ENCODE measurements at places on chromosomes 7 and 10. TPM values are rescaled to one million over a fixed set of nuclear protein-coding genes. Genes with fewer than 3 reads are reported as not detected.

GRCh38 chr7:71801976-71802375 is 610.2 kb downstream of the CALN1 start:
- DNase-seq, result no peak

Gene DUSP5
- total RNA-seq, result 6.2 TPM

- no peak for DNase-seq
These were observed 362.5 kb upstream of the ZMIZ1 start for GRCh38 chr10:78706256-78706655.

Gene NEUROD6
- total RNA-seq, result not detected

GRCh38 chr10:77308084-77308732 is 329.4 kb downstream of the KCNMA1 start:
- no peak for DNase-seq

Gene FAM131B
- 0.73 TPM for total RNA-seq

Gene RTKN2
- not detected for total RNA-seq

Gene GOLGA7B
- 0.08 TPM for total RNA-seq

GRCh38 chr10:110269374-110270318 is 35.1 kb downstream of the SMNDC1 start:
- DNase-seq, result no peak

- DNase-seq, result peak; percentile 82
These were observed 61.4 kb upstream of the STEAP1B start for GRCh38 chr7:22561321-22561811.

DNA sequence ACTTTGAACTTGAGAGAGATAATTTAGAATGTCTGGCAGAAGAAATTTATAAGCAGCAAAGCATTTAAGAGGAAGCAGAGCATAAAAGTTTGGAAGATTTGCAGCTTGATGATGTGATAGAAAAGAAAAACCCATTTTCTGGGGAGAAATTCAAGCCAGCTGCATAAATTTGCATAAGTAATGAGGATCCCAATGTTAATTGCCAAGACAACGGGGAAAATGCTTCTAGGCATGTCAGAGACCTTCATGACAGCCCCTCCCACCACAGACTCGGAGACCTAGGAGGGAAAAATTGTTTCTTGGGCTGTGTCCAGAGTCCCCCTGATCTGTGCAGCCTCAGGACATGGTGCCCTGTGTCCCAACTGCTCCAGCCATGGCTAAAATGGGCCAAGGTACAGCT is 263.6 kb upstream of the POT1 start:
- no peak for DNase-seq

- DNase-seq, result no peak
These were observed 80.5 kb upstream of the INSYN2A start for GRCh38 chr10:127276794-127277462.

DNA sequence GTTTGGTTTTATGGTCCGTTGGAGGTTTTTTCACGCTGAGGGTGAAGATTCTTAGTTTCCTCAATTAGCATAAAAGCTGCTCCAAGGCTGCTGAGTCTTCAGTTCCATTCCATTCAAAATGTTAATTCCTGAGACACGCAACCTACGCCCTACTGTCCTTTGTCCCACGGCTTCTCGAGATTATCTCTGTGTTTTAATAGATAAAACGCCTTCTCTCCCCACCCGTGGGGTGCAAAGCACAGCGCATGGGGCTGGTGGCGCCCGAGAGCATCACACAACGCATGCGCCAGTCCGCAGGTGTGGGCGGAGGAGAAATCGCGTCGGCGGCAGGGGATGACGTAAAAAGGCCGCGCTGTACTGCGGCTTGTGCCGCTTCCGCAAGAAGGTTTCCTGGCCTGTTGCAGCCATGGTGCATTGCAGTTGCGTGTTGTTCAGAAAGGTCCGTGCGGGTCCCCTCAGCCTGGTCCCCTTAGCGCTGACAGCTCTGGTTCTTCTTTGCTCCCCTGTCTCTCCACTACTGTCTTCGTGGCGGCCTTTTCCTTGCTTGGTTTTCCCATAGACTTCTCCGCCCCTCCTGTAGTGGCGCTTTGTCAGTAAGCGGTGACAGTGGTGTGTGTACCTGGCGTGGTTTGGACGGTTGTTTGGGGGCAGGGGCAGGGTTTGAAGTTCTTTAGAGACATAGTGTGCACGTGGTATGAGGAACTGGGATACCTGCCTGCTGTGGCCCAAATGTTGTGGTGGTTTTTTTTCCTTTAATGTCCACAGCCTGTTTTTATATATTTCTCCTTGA is at the start of gene GTPBP10:
TSS of gene GTPBP10 (plus strand) at position 381 of the 790 bp plus-strand sequence. CDS start at position 407, 26 bp downstream.
- DNase-seq, result peak; percentile 95

GRCh38 chr7:75931680-75932079 is 16.7 kb downstream of the POR start:
- DNase-seq, result no peak

Gene LRRD1
- total RNA-seq, result not detected

DNA sequence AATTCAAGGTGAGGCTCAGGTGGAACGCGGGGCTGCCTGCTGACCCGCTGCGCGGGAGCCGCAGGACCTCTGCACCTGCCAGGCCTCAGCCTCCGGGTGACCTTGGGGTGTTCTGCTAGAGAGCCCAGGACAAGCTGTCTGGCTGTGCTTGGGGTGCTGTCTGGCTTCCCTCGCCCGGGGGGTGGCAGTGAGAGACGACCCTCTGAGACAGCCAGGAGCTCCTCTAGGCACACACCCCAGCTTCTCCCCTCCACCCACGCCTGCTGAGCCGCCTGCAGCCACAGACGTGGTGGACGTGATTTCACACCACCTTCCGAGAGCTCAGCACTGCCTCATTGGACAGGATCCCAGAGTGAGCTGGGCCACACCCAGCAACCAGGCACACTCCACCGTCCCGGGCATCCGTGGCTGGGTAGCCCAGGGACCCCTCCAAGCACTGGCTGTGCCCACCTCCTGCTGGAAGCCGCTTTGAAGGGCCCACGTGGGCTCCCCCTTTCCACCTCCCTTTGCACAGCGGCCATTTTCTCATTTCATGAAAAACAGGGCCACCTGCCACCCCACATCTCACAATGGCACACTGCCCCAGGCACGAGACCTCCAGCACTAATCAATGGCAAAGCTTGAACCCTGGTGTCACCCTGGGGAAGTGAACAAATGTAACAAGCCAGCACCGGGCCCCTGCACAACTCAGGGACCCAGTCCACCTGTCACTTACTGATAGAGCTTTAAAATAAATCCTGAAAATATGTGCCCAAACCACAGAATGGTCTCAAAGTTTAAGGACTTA is 35.0 kb downstream of the ZFAND2A start:
- no peak for DNase-seq

GRCh38 chr7:40656349-40656748 is 521.5 kb downstream of the SUGCT start:
- DNase-seq, result no peak

Gene FFAR4
- 0.24 TPM for total RNA-seq

GRCh38 chr7:81002421-81002820 is 83.6 kb upstream of the SEMA3C start:
- no peak for DNase-seq

Gene POM121C
- 19.4 TPM for total RNA-seq

DNA sequence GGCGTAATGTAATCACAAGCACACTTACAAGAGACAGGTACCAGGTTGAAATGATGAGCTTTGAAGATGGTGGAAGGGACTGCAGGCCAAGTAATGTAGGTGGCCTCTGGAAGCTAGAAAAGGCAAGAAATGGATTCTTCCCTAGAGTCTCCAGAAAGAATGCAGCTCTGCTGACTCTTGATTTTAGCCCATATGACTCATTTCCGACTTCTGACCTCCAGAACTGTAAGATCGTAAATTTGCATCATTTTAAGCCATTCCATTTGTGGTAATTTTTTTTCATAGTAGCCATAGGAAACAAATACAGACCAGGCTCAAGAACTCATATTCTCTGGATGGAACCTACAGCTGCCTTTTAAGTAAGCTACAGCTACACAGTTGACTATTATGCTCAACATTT is 315.5 kb downstream of the MAGI2 start:
- no peak for DNase-seq

Gene SLIT1
- 0.08 TPM for total RNA-seq

- no peak for DNase-seq
These were observed 235.2 kb upstream of the ZWINT start for GRCh38 chr10:56596257-56596656.

- DNase-seq, result no peak
These were observed 3.4 kb upstream of the GAL3ST4 start for GRCh38 chr7:100171840-100172239.

Gene CADPS2
- 20.8 TPM for total RNA-seq

Measured in Right ventricle myocardium inferior (tissue), 1 donor.